ENCODE measurements at places on chromosomes 12 and 14. TPM values are rescaled to one million over a fixed set of nuclear protein-coding genes. Genes with fewer than 3 reads are reported as not detected.

DNA sequence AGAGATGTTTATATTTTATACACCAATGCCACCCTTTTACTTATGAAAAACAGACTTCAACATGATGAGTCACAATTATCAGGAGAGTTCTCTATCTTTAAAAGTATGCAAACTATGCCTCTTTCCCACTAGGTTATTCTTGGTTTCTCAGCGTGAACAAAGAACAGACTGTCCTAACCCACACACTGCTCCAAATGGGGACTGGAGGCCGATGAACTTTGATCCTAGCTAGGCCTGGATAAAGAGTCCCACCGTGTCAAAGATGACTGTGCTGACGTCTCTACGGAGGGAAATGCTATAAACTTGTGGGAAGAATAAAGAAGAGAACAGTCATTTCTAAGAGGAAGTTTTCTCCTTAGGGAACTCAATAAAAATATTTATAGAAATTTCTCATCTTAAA, 160.1 kb downstream of the EPS8 start:
- no peaks in the 10 kb centered on the region for H3K27me3 ChIP-seq
- peaks cover 4% of the 10 kb centered on the region for H3K36me3 ChIP-seq
- peaks cover 7% of the 10 kb centered on the region for H3K4me1 ChIP-seq
- H3K27ac ChIP-seq, result peak overlapping the region; percentile 100
- no peak overlapping the region for H3K4me3 ChIP-seq
- no peak for DNase-seq

INHBC gene
- polyA plus RNA-seq, result 0.10 TPM

DNA sequence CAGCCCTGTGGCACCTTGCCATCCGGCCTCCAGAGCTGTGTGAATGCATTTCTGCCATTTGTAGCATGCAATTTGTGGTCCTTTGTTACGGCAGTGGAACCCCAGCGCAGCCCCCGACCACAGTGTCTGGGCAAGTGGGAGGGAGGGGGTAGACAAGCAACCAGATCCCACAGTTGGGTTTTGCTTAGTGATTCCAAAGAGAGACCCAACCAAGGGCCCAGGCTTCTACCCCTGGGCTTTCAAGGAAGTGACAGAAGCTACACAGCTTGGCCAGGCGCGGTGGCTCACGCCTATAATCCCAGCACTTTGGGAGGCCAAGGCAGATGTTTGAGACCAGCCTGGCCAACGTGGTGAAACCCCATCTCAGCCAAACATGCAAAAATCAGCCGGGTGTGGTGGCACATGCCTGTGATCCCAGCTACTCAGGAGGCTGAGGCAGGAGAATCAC, 17.8 kb downstream of the ZBTB42 start:
- DNase-seq, result no peak
- H3K36me3 ChIP-seq, result no peaks in the 10 kb centered on the region
- no peak overlapping the region for H3K27ac ChIP-seq
- peaks cover 3% of the 10 kb centered on the region for H3K4me1 ChIP-seq

DNA sequence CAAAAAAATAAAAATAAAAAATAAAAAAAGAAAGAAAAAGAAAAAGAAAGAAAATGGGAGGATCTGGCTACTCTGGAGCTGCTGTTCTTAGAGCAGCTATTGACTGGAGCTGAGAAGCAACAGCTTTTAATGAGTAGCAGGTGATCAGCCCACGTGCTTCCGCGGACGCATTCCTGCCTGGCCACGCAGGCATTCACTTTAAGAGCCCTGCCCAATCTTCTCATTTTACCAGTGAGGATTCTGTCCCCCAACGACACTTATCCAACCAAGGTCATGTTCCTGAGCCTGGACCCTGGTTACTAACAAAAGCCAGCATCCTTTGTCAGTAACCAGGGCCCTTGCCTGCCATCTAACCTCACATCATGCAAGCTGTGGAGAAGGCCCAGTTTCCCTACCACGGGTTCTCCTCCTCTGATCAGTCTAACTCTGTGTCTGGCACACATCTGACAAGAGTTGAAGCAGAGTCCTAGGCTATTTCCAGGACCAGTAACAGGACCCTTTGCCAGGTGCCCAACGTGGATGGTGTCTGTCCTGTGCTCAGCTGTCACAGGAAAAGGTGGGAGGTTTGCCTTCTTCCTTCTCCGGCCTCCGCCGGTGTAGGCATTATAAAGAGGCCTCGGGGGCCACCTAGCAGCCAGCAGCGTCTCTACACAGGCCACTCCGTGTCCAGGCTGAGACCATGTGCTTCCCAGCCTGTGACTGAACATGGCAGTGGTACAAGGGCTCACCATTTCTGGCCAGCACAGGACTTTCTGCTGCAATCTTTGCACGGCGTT, 60.9 kb upstream of the GPATCH2L start:
- no peaks in the 10 kb centered on the region for H3K27me3 ChIP-seq
- DNase-seq, result no peak
- no peaks in the 10 kb centered on the region for H3K36me3 ChIP-seq
- H3K4me1 ChIP-seq, result no peaks in the 10 kb centered on the region
- no peak overlapping the region for H3K4me3 ChIP-seq

DNA sequence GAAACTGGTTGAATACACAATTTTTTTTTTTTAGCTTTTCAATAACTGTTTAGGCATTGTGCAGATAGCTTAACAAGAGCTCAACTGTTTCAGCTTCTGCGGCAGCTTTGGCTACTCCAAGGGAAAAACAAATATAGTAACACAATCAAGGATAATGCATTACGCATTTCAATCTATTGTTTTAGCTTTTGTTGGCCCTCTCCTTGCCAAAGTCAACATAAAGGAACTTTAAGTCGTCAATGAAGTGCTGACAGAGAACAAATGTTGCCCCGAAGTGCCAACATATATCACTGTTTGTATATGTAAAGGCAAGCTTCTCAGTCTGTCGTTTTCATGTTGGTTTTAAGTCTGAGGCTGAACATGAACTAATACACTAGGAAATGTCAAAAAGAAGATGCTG, 1087.4 kb upstream of the FLRT2 start:
- no peaks in the 10 kb centered on the region for H3K36me3 ChIP-seq
- no peaks in the 10 kb centered on the region for H3K4me1 ChIP-seq

DNA sequence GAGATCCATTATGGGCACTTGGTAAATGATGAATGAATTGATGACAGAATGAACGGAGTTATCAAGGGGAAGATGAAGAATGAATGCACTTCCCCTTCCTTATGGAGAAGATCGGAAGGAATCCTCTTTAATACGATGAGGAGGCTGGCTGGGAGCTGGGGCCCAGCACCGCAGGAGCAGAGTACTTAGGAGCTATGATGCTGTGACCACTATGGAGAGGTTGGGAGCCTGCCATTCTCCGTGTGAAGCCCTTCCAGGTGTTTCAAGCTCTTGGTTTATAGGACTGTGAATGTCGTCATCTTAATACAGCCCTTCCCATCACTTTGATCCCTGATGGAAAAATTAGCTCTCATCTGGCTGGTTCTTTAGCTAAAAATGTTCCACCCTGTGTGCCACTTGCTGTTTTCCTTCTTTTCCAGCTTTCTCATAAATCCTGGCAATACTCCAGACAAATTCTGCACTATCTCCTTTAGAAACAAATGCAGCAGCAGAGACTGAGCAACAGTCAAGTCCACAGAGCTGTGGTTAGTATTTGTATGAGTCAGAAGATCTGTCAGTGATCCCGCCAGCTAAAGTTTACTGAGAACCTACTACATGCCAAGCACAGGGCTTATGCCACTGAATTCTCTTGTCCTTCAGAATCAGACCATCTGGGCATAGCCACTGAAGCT, 263.1 kb upstream of the CRY1 start:
- no peak for DNase-seq
- no peak overlapping the region for H3K27ac ChIP-seq
- no peaks in the 10 kb centered on the region for H3K36me3 ChIP-seq
- no peaks in the 10 kb centered on the region for H3K27me3 ChIP-seq
- H3K4me1 ChIP-seq, result no peaks in the 10 kb centered on the region
- H3K4me3 ChIP-seq, result no peak overlapping the region

GRCh38 chr12:9039397-9039977, 50.1 kb downstream of the KLRG1 start:
- no peak overlapping the region for H3K27ac ChIP-seq
- no peaks in the 10 kb centered on the region for H3K27me3 ChIP-seq
- no peaks in the 10 kb centered on the region for H3K4me1 ChIP-seq
- no peaks in the 10 kb centered on the region for H3K36me3 ChIP-seq
- H3K4me3 ChIP-seq, result no peak overlapping the region
- peak; percentile 69 for DNase-seq

GRCh38 chr14:20470603-20470901, 1.3 kb downstream of the PNP start:
- H3K4me1 ChIP-seq, result peaks cover 14% of the 10 kb centered on the region
- peak overlapping the region; percentile 84 for H3K4me3 ChIP-seq
- H3K27ac ChIP-seq, result peak overlapping the region; percentile 64
- H3K27me3 ChIP-seq, result no peaks in the 10 kb centered on the region
- peak; percentile 24 for DNase-seq
- H3K36me3 ChIP-seq, result peaks cover 7% of the 10 kb centered on the region

VPS29 gene
- 110 TPM for polyA plus RNA-seq

- H3K27ac ChIP-seq, result no peak overlapping the region
- no peak for DNase-seq
- no peak overlapping the region for H3K4me3 ChIP-seq
- H3K27me3 ChIP-seq, result no peaks in the 10 kb centered on the region
- H3K4me1 ChIP-seq, result peaks cover 13% of the 10 kb centered on the region
Measured at GRCh38 chr14:50533806-50534205, 1.4 kb upstream of the MAP4K5 start.

- no peaks in the 10 kb centered on the region for H3K4me1 ChIP-seq
- H3K27me3 ChIP-seq, result no peaks in the 10 kb centered on the region
- no peak for DNase-seq
- no peak overlapping the region for H3K4me3 ChIP-seq
Measured at GRCh38 chr12:67220065-67220464, 49.1 kb upstream of the CAND1 start.

DNA sequence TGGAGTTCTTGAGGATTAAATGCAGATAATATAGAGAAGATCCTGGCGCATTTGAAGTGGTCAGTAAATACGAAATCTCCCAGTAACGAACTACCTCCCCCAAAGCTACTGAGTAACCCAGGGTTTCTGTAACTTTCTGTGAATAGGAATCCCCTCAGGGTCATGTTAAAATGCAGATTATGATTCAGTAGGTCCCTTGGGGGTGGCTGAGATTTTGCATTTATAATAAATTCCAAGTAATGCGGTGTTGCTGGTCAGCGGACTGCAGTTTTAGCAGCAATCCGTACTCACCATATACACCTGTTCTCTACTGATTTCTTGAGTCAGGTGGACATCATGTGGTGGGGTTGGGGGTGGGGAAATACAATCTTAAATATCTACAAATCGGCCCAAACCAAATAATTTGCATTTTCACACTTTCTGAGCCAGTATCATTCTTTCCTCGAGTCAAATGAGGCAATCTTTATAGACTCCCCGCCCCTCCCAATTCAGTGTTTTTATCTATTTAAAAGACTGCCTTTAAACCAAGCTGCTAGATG, 868 bp downstream of the SPATA7 start:
- H3K4me3 ChIP-seq, result peak overlapping the region; percentile 85
- no peaks in the 10 kb centered on the region for H3K27me3 ChIP-seq
- H3K36me3 ChIP-seq, result peaks cover under 1% of the 10 kb centered on the region

DNA sequence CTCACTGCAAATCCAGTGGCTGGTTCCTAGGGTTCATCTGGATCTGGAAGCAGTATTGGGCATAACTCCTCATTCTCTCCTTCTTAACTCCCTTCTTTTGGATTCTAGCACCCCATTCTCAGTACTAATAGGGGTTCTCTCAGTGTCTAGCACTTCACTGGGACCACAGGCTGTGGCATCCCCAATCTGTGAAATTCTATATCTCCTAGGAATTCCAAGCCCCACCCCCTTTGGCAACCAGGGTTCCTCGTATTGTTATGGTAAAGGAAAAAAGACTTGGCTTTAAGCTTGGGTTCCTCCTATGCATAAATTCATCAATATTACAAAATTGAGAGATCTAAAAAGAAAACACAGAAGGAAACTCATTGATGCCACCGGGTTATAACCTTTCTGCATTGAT, 45.0 kb upstream of the FBXO21 start:
- H3K4me1 ChIP-seq, result no peaks in the 10 kb centered on the region
- H3K27me3 ChIP-seq, result no peaks in the 10 kb centered on the region
- H3K36me3 ChIP-seq, result no peaks in the 10 kb centered on the region
- no peak overlapping the region for H3K4me3 ChIP-seq
- no peak for DNase-seq

C12orf54 gene
- polyA plus RNA-seq, result not detected

- H3K36me3 ChIP-seq, result no peaks in the 10 kb centered on the region
- H3K4me3 ChIP-seq, result no peak overlapping the region
- DNase-seq, result no peak
- H3K4me1 ChIP-seq, result no peaks in the 10 kb centered on the region
Measured at GRCh38 chr12:5377997-5378592, 53.8 kb upstream of the NTF3 start.

GRCh38 chr12:4379405-4379804, at the start of gene FGF23:
Gene FGF23 (minus strand): TSS chr12:4379712. CDS start chr12:4379582, 130 bp downstream.
- H3K36me3 ChIP-seq, result no peaks in the 10 kb centered on the region
- H3K27ac ChIP-seq, result no peak within 1 kb of the TSS
- DNase-seq, result no peak
- H3K4me1 ChIP-seq, result no peaks in the 10 kb centered on the region
- H3K4me3 ChIP-seq, result no peak within 1 kb of the TSS
- H3K27me3 ChIP-seq, result peaks cover 12% of the 10 kb centered on the region
